Type B pancreatic cell (in vitro differentiated cells): ENCODE measurements at places on chromosomes 6 and 20. TPM values are rescaled to one million over a fixed set of nuclear protein-coding genes. Genes with fewer than 3 reads are reported as not detected.

The TCF15 gene
- total RNA-seq: 0.94 TPM in 1 of 2 replicates, not detected in the other

The CDH4 gene
- 5.0 and 8.3 TPM in 2 replicates for total RNA-seq

The OR2J3 gene
- not detected in 2 replicates for total RNA-seq

The HLA-DRA gene
- total RNA-seq: 1.4 and 2.1 TPM in 2 replicates

The PLA2G7 gene
- total RNA-seq: 0.71 and 1.2 TPM in 2 replicates

The MAN1A1 gene
- 52.2 and 74.2 TPM in 2 replicates for total RNA-seq

The FOXS1 gene
- total RNA-seq: 0.22 TPM in 1 of 2 replicates, not detected in the other

The TCF21 gene
- 0.36 and 1.3 TPM in 2 replicates for total RNA-seq
